CD4-positive, alpha-beta T cell treated with Interleukin-15 for 4 hours (primary cell): ENCODE measurements at places on chromosomes 5 and 9.

- no peak for DNase-seq
Observed at GRCh38 chr9:131886826-131887225, 146.9 kb upstream of the RAPGEF1 start.

GRCh38 chr5:130335117-130335516, 430.9 kb downstream of the CHSY3 start:
- DNase-seq, result no peak

- DNase-seq, result no peak
Observed at GRCh38 chr5:5271786-5272321, 131.7 kb downstream of the ADAMTS16 start.

DNA sequence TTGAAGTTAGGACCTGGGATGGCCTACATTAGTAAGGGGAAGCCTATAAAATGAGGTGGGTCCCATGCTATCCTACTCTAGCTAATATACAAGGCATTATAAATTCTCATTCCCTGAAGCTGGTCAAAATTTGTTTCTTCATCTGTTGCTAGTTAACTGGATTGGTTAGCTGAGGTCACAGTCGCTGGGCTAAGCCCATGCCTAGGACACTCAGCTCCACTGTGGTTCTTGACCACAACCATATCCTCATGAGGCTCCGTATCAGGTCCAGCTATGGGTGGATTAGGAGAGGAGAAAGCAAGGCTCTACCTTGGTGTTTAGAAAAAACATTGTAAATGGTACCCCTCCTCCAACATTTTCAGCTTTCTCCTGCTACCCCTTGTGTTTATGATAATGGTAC, 52.8 kb upstream of the RAI14 start:
- no peak for DNase-seq

GRCh38 chr5:439636-440035, 3.3 kb upstream of the EXOC3 start:
- no peak for DNase-seq

DNA sequence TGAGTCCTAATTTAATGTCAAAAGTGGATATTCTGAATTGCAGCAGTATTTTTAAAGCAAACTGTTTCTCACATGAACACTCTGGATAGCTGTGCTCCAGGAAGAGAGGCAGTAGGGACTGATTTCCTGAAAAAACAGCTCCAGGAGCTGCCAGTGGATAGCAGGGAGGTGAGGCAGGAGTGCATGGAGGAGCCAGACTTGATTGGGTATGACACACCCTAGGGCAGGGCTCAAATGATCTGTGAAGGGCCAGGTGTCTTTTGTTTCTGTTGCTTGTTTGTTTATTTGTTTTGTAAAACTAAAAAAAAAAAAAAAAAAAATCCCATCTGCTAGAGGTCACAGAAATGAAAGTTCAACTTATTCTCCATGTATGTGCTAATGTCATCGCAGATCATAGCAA, 83.4 kb downstream of the ADRB2 start:
- no peak for DNase-seq
